NCI-H1694 (cell line): ENCODE measurements at places on chromosomes 5 and 9.

- no peak for DNase-seq
Observed at GRCh38 chr5:59299006-59299405, 594.5 kb downstream of the PDE4D start.

DNA sequence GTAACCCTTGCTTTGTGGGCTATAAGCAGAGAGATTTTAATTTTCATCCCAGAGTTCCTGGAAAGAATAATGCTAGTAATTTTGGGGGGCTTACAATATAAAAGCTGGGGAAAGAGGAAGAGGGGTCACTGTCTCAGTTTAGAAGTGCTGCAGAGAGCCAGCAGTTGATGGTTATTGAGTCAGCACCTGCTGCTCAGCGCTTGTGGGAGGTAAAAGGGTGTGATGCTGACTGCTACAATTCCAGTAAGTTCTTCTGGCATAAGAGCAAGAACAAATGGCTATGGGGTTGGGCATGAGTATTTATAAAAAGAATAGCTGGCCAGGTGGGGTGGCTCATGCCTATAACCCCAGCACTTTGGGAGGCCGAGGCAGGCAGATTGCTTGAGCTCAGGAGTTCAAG, 88.5 kb downstream of the MAST4 start:
- no peak for DNase-seq

DNA sequence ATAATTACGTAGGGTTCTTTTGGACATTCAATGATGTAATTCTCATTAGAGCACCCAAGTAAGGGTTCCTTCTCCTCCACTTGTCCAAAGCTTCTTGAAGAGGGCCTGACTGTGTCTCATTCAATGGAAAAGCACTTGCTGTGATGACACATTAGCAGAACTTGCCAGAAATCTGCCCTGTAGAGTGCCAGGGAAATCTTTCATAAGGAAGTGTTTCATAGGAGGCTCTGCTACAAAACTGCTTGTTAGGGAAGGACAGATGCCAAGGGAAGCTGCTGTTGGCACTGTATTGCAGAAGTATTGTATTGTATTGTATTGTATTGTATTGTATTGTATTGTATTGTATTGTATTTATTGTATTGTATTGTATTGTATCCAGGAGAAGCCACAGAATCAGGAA, 45.5 kb upstream of the MPDZ start:
- DNase-seq, result no peak

- DNase-seq, result no peak
Observed at GRCh38 chr9:123848447-123849085, 81.4 kb downstream of the DENND1A start.

DNA sequence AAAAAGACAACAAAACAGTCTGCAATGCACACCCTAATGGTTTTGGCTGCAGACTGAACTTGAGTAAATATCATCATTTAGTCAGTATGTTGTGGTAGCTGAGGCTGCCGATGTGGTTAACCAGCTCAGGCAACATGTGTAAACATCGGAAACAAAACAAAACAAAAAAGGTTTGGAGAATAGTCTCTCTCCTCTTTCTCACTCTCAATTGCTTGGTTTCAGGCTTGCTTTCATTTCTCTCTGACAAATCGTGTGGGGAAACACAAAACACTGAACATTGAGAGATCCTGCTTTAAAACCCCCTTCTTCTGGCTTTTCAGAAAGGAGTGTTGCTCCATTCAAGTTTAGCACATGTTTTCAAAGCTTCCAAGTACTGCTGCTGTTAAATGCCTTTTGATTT, 453.3 kb downstream of the BNC2 start:
- DNase-seq, result no peak

DNA sequence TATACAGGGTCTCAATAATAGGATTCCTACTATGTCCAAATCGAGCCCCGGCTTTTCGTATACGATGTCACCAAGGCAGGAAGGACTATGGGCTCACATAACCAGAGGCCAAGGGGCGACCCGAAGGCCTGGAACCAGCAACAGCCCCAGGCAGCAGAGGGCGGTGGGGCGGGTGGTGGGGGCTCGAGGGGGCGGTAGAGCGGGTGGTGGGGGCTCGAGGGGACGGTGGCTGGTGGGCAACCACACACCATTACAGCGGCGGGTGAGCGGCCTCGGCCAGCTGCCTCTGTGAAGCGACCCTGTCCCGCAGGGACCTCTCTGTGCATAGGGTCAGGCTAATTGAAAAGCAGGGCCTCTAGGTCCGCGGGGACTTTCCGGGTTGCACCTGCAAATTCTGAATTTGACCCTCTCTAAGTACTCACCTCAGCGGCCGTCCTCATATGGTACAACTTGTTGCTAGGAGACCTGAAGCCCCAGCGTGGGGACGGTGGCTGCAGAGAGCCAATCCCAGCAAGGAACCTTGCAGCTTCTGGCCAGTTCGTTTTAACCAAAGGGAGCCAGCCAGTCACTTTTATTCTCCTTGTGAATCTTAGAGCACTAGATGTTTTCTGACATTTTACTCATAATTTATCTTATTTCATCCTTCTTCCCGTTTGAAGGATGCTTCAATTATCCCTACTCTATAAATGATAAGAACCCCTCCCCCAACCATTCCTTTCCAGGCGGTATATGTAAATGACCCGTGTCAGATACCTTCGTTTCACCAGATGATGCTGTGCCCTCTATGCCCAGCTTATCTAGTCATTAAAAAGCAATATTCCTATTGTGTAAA, at the start of gene NME5:
NME5 (minus strand) TSS at position 480 of the 832 bp plus-strand sequence. CDS start 648 bp downstream, outside the sequence.
- DNase-seq, result no peak

DNA sequence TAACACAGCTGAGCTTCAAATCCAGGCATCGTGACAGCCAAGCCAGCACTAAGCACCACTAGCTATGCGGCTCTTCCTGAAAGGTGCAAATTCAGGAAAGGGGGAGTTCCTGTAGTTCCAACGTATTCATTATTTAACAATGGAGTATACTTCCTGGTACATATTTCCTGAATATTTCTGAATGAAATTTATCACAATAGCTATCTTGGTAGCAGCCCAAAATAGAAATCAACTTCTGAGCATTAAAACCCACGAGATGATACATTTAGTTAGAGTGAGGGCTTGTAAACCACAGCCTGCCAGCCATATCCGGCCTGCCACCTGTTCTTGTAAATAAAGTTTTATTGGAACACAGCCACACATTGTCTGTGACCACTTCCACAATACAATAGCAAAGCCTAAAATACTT, 109.7 kb upstream of the RETREG1 start:
- no peak for DNase-seq

GRCh38 chr9:28922891-28923290, 1349.6 kb upstream of the C9orf72 start:
- no peak for DNase-seq

- DNase-seq, result no peak
Observed at GRCh38 chr5:132510076-132510475, 19.5 kb upstream of the IRF1 start.
